Upper lobe of right lung (tissue), 1 donor: ENCODE measurements at places on chromosomes 3 and 15.

DNA sequence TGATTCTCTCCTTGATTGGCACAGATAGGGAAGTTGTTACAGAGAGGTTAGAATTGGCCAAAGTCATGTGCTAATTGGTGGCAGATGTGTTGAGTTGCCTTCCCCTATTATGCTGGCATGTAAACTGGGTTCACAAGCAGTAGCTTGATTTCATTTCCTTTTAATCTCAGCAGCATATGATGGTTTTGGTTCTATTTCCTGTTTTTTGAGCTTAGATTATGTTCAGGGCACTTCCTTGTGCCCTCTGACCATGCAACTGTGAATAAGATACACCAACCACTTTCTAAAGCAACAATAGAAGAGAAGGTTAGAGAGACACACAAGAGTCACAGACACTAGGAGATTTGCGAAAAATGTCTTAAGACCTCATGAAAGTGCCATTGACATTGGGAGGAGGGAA is 16.5 kb downstream of the HPS3 start:
- no peak for DNase-seq
- H3K27ac ChIP-seq: peak overlapping the region; percentile 45
- H3K4me3 ChIP-seq: no peak overlapping the region
- H3K4me1 ChIP-seq: no peaks in the 10 kb centered on the region

DNA sequence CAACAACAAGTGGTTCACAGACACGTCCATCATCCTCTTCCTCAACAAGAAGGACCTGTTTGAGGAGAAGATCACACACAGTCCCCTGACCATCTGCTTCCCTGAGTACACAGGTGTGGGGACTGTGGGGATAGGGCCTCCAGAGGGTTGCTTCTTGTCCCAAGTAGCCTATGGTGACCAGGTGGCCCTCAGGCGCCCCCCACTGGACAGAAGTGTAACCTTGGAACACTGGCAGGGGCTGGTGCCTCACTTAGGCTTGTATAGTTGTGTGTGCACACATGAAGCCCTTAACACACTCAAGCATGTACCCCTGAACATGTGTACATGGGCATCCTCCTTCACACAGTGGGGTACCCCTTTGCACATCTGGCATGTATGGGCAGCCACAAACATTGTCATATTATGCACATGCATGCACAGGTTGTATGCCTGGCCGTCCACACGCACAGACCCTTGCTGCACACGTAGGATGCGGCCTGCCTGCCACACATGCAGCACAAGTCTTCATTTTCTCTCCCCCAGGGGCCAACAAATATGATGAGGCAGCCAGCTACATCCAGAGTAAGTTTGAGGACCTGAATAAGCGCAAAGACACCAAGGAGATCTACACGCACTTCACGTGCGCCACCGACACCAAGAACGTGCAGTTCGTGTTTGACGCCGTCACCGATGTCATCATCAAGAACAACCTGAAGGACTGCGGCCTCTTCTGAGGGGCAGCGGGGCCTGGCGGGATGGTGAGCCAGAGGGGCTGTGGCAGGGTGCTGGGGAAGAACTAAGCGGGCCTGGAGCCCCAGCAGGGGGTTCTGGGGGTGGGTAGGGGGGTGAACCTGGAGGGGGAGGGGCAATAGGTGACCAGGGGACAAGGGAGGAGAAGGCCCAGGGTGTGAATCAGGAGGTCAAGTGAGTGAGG is 11.7 kb upstream of the SEMA3B start:
- no peak for DNase-seq
- H3K27ac ChIP-seq: peak overlapping the region; percentile 66
- no peaks in the 10 kb centered on the region for H3K27me3 ChIP-seq
- no peak overlapping the region for H3K4me3 ChIP-seq
- H3K36me3 ChIP-seq: peaks cover 69% of the 10 kb centered on the region

GRCh38 chr15:49696433-49696832 is 75.6 kb downstream of the DTWD1 start:
- H3K27ac ChIP-seq: no peak overlapping the region
- no peaks in the 10 kb centered on the region for H3K4me1 ChIP-seq
- no peaks in the 10 kb centered on the region for H3K27me3 ChIP-seq
- DNase-seq: no peak
- H3K36me3 ChIP-seq: no peaks in the 10 kb centered on the region
- H3K4me3 ChIP-seq: no peak overlapping the region

- no peak for DNase-seq
- H3K4me3 ChIP-seq: no peak overlapping the region
- no peaks in the 10 kb centered on the region for H3K27me3 ChIP-seq
- no peaks in the 10 kb centered on the region for H3K4me1 ChIP-seq
- no peaks in the 10 kb centered on the region for H3K36me3 ChIP-seq
Measured at GRCh38 chr3:94626573-94626972, 563.7 kb downstream of the NSUN3 start.

- no peaks in the 10 kb centered on the region for H3K27me3 ChIP-seq
- no peaks in the 10 kb centered on the region for H3K36me3 ChIP-seq
- no peak for DNase-seq
- no peaks in the 10 kb centered on the region for H3K4me1 ChIP-seq
Measured at GRCh38 chr3:143436231-143436930, 316.8 kb downstream of the CHST2 start.

- no peak for DNase-seq
- H3K4me3 ChIP-seq: no peak overlapping the region
Measured at GRCh38 chr3:35785234-35785888, 146.0 kb downstream of the ARPP21 start.

DNA sequence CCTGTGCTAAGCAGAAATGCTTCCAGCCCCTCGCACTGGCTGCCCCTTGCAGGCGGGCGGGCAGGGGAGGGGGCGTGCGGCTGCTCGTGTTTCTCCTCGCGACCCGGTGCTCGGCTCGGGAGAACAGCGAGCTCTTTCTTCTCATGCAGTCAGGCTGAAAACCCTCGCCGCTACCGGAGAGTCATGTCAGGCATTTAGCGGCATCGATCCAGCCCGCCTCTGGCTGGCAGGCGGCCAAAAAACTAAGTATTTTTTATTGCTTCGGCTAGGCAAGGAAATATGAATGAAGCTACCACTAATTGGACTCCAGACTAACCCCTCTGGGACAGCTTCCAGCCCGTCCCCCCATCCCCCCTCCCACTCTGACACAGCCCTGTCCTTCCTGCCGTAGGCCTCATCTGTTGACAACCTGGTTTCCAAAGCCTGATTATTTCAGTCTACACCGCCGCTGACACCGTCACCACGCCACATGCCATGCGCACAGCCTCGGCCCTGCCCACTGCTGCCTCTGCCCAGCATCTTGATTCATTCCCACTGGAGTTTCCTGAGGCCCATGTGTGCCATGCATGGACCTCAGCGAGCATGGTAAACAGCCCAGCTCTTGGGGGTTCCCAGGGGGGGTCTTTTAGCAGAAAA is 35.3 kb downstream of the TLE3 start:
- no peak overlapping the region for H3K4me3 ChIP-seq
- DNase-seq: peak; percentile 63
- peaks cover 96% of the 10 kb centered on the region for H3K36me3 ChIP-seq
- H3K27ac ChIP-seq: no peak overlapping the region

DNA sequence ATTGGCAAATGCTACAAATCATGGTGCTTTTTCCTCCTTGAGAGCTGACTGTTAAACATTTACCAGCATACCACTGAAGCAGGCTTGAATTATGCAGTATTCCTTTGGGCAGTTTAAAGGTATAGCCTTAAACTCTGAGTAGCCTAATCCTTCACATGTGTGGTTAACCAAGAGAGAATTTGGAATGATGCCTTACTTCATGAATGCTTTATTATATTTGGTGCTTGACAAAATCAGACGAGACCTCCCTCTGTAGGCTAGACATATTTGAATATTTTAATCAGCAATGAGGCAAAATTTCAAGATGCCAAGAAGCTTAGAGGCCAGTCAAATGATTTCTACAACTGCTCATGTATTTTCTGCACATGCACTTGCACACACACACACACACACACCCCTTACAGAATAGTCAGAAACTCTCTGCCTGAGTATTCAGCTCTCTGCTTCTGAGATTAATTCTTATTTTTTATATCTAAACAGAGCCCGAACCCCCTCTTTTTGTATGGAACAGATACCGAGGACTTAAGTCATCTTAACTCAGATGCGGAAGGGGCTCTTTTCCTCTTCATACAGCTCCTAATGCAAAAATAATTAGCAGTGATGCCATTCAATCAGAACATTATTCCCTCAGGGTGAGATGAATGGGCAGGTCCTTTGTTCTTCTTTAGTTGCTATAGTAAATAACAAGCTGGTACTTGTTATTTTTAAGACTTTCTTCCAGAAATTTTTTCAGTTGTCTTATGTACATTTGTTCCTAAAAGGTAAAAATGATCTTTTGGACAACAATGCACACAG is 195.5 kb upstream of the TMC3 start:
- H3K4me3 ChIP-seq: no peak overlapping the region
- H3K27ac ChIP-seq: no peak overlapping the region
- H3K36me3 ChIP-seq: no peaks in the 10 kb centered on the region

DNA sequence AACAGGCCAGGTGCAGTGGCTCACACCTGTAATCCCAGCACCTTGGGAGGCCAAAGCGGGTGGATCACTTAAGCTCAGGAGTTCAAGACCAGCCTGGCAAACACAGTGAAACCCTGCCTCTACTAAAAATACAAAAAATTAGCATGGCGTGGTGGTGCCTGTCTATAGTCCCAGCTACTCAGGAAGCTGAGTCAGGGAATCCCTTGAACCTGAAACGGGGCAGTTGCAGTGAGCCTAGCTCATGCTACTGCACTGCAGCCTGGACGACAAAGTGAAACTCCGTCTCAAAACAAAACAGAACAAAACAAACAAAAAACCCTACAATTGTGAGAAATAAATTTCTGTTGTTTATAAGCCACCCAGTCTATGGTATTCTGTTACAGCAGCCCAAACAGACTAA is 94.7 kb downstream of the PIK3CB start:
- H3K27me3 ChIP-seq: no peaks in the 10 kb centered on the region
- no peak overlapping the region for H3K4me3 ChIP-seq
- H3K36me3 ChIP-seq: peaks cover 23% of the 10 kb centered on the region
- H3K27ac ChIP-seq: no peak overlapping the region
- no peak for DNase-seq

DNA sequence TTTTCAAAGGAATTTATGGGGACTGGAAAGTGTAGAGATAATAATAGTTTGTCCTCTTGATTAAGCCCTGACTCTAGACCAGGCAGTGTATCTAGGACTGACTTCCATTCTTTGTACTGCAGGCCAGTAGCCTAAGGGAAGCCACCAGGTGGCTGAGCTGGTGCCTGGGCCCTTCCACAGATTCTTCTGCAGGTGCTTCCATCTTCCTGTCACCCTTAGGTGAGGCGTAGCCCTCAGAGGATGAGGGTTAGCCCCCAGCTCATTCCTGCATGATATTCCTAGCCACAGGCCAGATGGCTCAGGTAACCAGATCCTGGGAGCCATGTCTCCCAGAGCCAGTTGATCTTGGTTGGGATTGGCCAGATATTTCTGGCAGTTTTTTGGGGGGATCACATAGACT is 169.0 kb upstream of the IL12A start:
- no peak overlapping the region for H3K4me3 ChIP-seq

DNA sequence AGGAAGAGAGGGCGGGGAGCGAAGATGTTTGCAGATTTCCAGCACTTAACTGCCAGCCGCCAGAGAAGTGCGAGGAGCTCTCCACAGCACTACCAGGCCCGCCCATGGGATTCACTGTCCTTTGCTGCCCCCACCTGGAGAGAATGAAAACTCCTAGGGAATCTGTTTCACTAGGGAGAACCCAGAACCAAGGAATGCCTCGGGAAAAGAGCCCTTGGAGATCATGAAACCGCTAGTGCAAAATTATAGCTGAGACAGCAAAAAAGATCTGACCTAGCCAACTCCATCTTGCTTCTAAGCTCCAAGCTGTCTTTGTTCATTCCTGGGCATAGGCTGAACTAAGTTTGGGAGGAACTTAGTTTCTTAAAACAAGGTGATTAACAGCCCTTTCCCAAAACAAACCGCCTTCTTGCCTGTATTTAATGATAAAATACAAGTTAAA is 82.6 kb upstream of the GCNT3 start:
- H3K4me3 ChIP-seq: no peak overlapping the region
- no peaks in the 10 kb centered on the region for H3K27me3 ChIP-seq
- no peak overlapping the region for H3K27ac ChIP-seq
- DNase-seq: peak; percentile 78
- H3K4me1 ChIP-seq: peaks cover 5% of the 10 kb centered on the region

DNA sequence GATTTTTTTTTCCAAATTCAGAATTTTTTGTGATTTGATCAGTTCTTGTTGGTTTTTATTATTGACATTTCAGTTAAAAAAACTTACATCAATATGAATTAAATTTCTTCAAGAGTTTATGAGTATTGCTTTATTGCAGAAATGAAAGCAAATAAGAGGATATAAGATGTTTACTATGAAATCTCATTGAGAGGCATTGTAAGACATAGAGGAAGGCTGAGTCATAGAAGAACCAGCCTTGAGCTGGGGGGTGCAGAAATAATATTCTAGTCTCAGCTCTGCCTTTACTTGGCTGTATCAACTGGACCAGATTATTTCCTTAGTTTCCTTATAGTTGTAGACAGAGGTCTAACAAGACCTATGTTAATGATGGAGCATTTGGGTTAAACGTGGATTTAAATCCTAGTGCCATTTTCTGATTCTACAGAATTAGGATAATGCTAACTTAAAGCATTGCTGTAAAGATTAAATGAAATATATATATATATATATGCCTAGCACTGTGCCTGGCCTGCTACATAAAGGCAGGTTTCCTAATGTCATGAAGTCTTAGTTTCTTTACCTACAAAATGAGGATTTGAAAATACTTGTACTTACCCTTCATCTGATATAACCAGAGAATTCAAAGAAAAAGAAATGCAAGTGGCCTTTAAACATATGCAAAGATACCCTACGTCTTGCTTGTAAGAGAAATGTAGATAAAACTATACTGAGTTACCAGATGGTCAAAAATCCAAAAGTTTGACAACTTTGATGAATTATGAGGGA is 7.3 kb downstream of the FAM98B start:
- H3K4me1 ChIP-seq: peaks cover 2% of the 10 kb centered on the region
- no peak for DNase-seq
- no peaks in the 10 kb centered on the region for H3K27me3 ChIP-seq
